ENCODE measurements at places on chromosomes 11 and 22.
A peak's percentile ranks its signal among the peaks of the same experiment; 100 is the strongest.

GRCh38 chr22:43253839-43254238, 66.9 kb upstream of the TTLL12 start:
- no peak for DNase-seq

GRCh38 chr22:17913801-17914347, 110.5 kb downstream of the MICAL3 start:
- DNase-seq, result no peak

GRCh38 chr11:126506789-126507188, 151.3 kb downstream of the ST3GAL4 start:
- DNase-seq, result no peak

DNA sequence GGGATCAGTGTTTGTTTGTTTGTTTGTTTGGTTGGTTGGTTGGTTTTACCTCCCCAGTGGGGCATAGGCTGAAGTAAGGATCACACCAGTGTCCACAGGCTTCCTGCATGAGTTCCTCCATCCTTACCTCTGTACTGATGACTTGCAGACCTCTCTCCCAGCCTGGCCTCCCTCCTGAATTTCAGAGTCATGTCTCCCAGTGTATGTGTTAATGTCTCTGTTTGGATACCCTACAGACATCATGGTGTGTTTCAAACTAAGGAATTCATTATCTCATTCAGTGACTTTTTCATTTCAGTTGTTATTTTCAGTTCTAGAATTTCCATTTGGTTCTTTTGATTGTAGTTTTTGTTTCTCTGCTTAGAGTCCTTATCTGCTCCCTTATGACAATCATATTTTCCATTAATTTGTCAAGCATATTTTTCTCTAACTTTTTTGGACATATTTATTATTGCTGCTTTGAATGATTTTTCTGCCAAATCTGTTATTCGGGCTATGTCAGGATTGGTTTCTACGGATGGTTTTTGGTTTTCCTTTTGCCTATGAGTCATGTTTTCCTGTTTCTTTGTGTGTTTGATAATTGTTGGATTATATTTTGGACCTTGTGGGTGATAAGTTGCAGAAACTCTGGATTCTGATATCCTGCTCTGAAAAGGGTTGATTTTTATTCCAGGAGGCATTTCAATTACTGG, 23.6 kb downstream of the MYEOV start:
- peak; percentile 21 for DNase-seq

DNA sequence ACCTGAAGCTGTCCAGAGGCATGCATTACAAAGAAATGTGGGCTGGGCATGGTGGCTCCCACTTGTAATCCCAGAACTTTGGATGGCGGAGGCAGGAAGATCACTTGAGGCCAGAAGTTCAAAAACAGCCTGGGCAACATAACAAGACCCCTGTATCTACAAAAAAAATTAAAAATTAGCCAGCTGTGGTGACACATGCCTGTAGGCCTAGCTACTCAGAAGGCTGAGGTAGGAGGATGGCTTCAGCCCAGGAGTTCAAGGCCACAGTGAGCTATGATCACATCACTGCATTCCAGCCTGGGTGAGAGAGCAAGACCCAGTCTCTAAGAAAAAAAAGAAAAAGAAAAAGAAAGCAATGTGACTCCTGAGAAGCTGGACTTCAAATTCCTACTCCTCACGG, 138.5 kb upstream of the HSD17B12 start:
- DNase-seq, result peak; percentile 11

DNA sequence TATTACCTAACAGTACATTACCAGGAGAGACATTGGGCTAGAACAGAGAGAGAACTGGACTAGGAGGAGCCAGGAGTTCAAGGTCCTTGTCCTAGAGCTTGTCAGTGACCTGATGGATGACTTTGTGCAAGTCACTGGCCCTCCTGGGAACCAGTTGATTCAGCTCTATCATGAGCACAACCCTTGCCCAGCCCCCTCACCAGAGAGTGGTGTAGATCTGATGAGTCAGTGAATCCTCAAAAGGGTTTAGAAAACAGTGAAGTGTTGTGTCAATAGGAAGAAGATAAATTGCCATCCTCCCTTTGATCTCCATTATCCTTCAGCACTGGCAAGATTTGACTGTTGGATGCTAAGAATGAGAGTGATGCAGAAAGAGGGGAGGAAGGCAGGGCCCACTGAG, 24.3 kb downstream of the NEU3 start:
- peak; percentile 20 for DNase-seq

DNA sequence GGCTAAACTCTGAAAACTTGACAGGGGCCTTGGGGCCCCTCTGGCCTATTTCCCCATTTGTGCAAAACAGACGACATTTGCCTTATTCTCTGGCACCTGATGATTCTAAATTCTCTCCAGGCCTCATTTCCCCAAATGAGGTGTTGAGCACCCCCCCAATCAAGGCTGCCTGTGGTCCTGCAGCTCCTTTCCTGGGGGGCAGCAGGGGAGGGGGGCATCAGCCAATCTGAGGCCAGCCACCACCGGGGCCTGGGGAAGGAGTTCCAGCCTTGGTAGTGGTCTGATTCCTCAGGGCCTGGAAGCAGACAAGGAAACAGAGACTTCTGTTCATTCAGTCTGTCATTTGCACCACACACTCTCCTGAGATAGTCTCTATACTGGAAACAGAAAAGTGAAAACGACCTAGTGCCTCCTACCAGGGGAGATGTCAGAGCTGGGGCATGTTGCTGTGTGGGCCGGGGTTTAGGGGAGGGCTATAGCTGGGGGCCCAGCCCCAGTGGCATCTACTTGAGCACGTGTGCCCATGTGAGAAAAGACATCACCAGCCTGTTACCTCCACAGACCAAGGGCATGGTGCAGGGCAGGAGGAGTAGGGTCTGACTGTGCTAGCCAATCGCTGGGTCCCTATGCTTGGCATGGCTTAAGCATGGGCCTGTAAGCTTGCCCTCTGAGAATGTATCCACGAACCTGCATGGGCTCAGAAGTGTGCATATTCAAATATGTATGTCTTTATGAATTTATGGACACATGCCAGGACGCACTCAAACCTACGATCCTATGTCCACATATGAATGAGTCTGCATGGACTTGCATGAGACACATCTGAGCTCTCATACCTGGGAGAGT, 1.8 kb upstream of the TPBGL start:
- no peak for DNase-seq
